D721Med (cell line): ENCODE measurements at places on chromosomes 5 and 9.

GRCh38 chr9:87193151-87193550 lies 245.8 kb upstream of the GAS1 start:
- no peak for DNase-seq

DNA sequence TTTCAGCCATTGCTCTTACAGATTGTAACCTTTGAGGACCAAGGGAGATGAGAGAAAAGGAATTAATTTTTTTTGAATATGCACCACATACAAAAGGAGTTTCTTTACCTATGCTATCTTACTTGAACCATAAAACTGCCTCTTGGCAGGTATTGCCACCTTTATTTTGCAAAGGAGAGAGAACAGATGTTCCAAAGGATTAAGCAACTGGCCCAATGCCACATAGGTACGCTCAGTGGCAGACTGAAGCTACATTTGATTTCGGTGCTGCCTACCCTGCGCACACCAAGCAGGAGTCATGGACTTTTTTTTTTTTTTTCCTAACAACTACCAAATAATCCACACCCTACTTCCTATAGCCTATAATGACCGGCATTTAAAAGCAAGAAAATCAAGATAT lies 43.1 kb downstream of the SAXO1 start:
- DNase-seq = no peak

- no peak for DNase-seq
Measured at GRCh38 chr9:89952401-89952800, 347.6 kb downstream of the GADD45G start.

GRCh38 chr9:27333241-27334052 lies 36.5 kb upstream of the EQTN start:
- DNase-seq = peak; percentile 53

- no peak for DNase-seq
Measured at GRCh38 chr5:11415751-11416150, 488.5 kb downstream of the CTNND2 start.

GRCh38 chr9:136865041-136865767 lies 904 bp downstream of the EDF1 start:
- DNase-seq = no peak

- DNase-seq = no peak
Measured at GRCh38 chr9:90842996-90843395, 41.4 kb downstream of the SYK start.

DNA sequence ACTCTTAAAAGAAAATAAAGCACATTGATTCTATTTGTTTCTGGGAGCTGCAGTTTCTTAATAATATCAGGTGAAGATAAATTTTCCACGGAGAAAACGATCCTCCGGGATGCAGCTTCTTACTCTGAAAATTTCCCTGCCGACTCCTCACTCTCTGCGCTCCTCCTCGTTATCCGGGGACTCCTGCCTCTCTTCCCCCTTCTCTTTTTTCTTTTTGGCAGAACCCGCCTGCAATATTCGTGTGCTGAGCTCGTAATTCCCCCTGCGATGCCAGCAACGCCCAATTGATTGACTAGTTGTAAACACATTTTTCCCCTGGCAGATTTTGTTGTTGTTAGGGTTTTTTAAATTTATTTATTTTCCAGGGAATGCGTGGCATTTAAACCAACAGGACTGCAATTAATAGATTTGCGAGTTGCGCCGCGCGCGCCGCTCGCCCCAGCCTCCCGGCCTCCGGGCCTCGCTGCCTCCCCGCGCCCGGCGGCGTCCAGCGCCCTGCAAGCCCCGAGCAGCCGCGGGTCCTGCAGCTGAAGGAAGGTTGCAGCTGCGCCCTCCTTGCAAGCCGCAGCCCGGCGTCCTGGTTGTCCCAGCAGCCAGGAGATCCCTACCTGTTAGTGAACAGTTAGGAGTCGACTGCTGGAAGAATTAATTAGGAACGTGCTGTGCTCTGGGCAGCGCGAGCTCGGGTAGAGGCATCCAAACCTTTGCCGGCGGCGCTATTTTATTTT lies 2.2 kb downstream of the NTNG2 start:
- DNase-seq = no peak

DNA sequence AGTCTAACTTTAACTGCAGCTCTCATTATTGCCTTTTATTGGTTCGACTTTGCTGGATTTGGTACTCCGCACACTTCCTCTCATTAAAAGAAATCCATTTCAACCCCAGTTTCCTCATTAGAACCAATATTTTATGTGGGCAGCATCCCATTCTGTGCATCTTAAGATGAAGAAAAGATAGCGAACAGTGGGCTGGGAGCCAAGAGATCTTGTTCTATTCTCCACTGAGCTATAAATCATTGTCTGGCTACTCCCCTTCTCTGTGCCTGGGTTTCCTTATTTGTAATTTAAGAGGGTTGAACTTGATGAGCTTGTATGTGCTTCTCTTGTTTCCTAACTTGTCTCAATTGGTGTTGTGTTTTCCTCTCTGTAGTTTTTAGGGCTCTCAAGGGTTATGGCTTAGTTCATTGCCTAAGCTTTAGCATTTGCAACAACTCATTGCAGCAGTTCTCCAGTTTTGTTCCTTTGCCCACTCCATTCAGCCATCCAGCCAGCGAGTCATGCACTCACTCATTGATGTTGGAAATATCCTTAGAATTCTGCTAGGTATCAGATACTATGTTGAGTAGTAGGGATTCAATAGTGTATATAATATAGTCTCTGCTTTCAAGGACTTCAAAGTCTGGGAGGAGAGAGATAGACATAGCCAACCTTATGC lies 273.3 kb upstream of the TNC start:
- DNase-seq = no peak

DNA sequence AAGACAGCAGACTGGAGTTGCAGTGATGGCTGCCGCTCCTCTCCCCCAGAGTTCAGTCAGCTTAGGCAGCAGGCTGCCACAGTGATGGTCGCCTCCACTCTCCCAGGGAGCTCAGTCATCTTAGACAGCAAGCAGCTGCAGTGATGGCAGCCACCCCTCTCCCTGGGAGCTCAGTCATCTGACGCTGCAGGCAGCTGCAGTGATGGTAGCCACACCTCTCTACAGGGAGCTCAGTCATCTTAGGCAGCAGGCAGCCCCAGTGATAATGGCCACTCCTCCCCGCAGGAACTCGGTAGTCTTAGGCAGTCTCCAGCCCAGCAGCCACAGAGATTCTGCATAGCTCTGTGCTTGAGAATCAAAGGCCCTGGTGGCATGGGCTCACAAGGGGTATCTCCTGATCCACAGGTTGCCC lies 582.7 kb downstream of the DTWD2 start:
- DNase-seq = no peak

GRCh38 chr9:119368681-119369581 lies at the start of gene BRINP1:
Gene BRINP1 (minus strand): TSS chr9:119369435. CDS start chr9:119313355, 56,080 bp downstream.
- DNase-seq = peak; percentile 33

DNA sequence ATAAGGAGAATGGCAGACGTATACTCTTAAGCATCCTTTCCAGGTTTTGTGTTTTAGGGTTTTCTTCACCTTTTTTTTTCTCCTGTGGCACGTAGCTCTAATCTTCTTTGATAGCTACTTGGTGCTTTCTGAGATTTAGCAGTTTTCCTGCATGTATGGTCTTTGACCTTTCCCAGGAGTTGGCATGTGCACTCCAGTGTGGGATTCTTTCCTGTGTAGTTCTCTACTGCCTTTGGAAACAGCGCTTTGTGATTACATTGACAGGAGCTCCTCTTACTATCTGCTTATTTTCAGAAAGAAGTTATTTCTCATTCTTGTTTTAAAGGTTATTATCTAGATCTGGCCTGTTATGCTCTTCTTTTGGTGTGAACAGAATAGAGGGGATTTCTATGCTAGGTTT lies 65.5 kb downstream of the UNC13B start:
- no peak for DNase-seq

DNA sequence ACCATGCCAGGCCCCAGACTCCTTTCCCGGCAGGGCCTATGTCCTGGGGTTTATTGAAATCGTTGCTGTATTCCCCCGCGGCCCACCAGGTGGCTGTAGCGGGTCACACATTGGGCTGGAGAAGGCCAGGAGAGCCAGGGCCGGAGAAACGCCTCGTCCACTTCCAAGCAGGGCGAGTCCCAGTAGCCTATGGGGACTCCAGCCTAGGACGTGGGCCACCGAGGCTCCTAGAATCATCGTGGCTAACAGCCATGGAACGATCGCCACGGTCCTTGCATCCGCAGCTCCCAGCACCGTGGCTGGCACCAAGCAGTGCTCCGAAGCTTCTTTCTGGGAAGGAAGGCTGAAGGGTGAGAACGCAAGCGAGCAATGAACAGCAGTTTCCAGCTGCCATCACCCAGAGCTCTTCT lies 87.7 kb downstream of the ENTREP1 start:
- peak; percentile 40 for DNase-seq

DNA sequence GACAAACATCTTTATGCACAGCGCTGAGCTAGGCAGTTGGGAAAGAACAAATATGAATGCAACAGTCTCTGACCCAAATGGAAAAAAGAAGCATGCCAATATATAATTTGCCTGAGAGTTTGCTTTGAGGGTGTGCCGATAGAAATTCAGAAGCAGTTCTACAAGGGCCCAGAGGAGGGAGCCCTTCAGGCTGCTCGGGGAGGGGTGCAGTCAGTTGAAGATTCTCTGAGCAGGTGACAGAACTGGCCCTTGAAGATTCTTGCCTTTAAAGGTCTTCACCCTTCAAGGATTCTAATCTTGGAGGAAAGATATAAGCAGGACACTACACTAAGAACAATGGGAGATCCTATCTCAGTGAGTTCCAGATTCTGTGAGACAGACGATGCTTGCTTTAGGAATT lies 3.7 kb upstream of the PAPPA start:
- no peak for DNase-seq

- no peak for DNase-seq
Measured at GRCh38 chr5:58224221-58224620, 235.7 kb downstream of the PLK2 start.

DNA sequence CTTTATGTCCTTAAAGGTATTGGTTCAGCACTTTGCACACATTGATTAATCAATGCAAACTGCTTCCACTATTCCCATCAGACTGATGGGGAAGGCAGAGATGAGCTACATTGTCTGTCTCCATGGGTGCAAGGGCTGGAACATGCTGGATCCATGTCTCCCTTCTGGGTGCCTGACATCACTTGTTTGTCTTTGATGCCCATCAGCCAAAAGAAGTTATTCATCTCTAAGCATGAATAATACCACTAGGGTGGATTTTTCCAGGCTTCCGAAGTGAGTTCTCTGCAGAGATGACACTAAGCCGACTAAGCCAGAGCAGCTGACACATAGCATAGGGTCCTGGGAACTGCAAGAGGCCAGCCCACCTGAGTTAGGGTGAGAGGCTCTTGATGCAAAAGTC lies 8.7 kb downstream of the FGF1 start:
- DNase-seq = no peak

DNA sequence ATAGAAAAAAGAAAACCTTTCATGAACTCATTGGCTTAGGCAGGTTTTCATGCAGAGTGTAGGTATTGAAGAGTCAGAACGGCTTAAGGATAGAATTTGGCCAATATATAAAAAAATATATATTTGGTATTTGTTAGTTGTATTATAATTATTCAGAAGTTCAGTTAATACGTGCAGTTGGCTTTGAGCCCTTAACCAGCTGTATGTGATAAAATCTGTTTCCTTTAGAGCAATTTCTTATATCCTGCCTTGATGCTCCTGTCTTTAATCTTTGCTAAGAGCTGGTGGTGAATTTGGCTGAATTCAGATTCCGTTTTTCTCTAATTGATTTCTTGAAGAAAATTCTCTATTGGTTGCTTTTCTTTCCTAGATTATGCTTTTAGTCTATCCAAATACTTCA lies 3.7 kb downstream of the ANXA1 start:
- no peak for DNase-seq

GRCh38 chr5:98130261-98131035 lies 643.0 kb upstream of the RGMB start:
- no peak for DNase-seq

- no peak for DNase-seq
Measured at GRCh38 chr5:107404595-107405374, 266.0 kb downstream of the EFNA5 start.

- no peak for DNase-seq
Measured at GRCh38 chr9:119841016-119841415, 471.8 kb upstream of the BRINP1 start.
